Hair follicle dermal papilla cell (primary cell): ENCODE measurements at places on chromosomes 6 and 20. TPM values are rescaled to one million over a fixed set of nuclear protein-coding genes. Genes with fewer than 3 reads are reported as not detected.

Gene SSR1
- 127 and 139 TPM in 2 replicates for total RNA-seq

Gene IYD
- not detected in 2 replicates for total RNA-seq

Gene PRKN
- total RNA-seq = 6.3 and 6.9 TPM in 2 replicates

Gene SEC23B
- 38.5 and 39.6 TPM in 2 replicates for total RNA-seq

Gene WASF1
- 14.2 and 16.6 TPM in 2 replicates for total RNA-seq

Gene SLC17A2
- total RNA-seq = not detected in 2 replicates

Gene TENT5A
- 50.0 and 61.7 TPM in 2 replicates for total RNA-seq

Gene SNAI1
- 3.1 and 3.5 TPM in 2 replicates for total RNA-seq

Gene DNAH8
- under 0.01 TPM in 1 of 2 replicates, not detected in the other for total RNA-seq

Gene TCEA2
- 23.3 and 24.0 TPM in 2 replicates for total RNA-seq

Gene ASIP
- total RNA-seq = 0.32 TPM in 1 of 2 replicates, not detected in the other

Gene MACROD2
- total RNA-seq = 8.3 and 9.1 TPM in 2 replicates

Gene MAP7
- total RNA-seq = 1.9 and 3.7 TPM in 2 replicates

Gene ZNF391
- 0.49 and 3.5 TPM in 2 replicates for total RNA-seq

Gene SFTA2
- total RNA-seq = not detected in 2 replicates

Gene CDSN
- not detected in 2 replicates for total RNA-seq

Gene NKAIN2
- 0.12 TPM in 1 of 2 replicates, not detected in the other for total RNA-seq

Gene CRISP3
- not detected in 2 replicates for total RNA-seq

Gene NOX3
- total RNA-seq = not detected in 2 replicates

Gene TAAR9
- not detected in 2 replicates for total RNA-seq

Gene RAET1G
- 1.3 and 1.9 TPM in 2 replicates for total RNA-seq

Gene C6orf52
- 0.81 TPM in 1 of 2 replicates, not detected in the other for total RNA-seq

Gene CDH26
- 0.12 and 0.49 TPM in 2 replicates for total RNA-seq

Gene DEFB124
- not detected in 2 replicates for total RNA-seq
